Activated CD8-positive, alpha-beta T cell treated with anti-CD3 and anti-CD28 coated beads, Interleukin-2, amount 10 ng/mL, durations not matched to agents 7 days and 5 days (primary cell): ENCODE measurements at places on chromosomes 2 and 18.

DNA sequence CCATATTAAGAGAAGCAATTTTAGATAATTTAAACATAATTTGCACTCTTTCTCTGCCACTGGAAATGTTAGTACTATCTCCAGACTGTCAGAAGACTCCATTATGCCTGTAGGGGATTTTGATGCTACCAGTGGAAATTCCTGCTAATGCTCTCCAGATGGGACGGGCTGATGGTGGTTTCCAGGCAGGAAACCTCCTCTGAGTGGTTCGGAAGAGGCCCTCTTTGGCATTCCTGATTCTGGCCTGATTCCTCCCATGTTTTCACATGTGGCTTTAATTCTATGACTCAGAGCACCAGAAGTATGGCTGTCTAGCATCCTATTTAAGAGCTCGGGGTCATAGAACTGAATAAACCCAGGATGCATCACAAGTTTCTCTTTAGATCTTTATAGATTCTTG lies 70.9 kb upstream of the ST6GAL2 start:
- no peak overlapping the region for H3K27ac ChIP-seq
- no peak overlapping the region for H3K4me3 ChIP-seq
- no peak for DNase-seq
- no peaks in the 10 kb centered on the region for H3K36me3 ChIP-seq
- H3K4me1 ChIP-seq, result no peaks in the 10 kb centered on the region

GRCh38 chr2:219592736-219593135 lies 4.9 kb upstream of the STK11IP start:
- peaks cover 18% of the 10 kb centered on the region for H3K4me1 ChIP-seq
- no peak overlapping the region for H3K4me3 ChIP-seq
- H3K27me3 ChIP-seq, result peaks cover 11% of the 10 kb centered on the region
- DNase-seq, result no peak

DNA sequence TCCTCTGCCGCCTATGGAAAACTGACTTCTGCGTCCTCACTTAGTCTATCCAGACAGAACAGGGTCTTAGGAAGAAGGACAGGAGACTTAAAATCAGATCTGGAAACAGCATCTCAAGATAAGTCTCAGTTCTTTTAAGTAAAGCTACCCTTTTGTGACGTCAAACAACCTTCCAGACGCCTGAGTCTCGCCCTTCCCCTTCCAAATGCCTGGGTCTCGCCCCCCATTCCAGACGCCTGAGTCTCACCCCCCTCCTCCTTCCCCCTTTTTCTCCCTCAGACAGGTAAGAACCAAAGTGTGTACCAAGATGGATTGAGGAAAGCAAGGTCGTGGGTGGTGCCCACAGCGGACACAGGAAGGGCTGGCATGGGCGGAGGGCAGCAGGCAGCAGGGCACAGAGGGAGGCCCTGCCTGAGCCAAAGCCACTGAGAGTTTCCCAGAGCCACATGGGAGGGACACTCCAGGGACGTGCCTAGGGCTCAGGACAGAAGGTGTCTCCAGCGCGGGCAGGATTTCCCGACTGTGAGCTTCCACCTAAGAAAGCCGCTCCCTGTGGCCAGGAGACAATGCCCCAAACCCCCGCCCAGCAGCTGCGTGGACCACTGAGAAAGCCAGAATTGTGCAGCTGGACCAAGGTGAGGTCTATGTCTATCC lies 51.3 kb downstream of the ANKMY1 start:
- DNase-seq, result peak; percentile 12
- no peak overlapping the region for H3K27ac ChIP-seq
- H3K27me3 ChIP-seq, result no peaks in the 10 kb centered on the region

DNA sequence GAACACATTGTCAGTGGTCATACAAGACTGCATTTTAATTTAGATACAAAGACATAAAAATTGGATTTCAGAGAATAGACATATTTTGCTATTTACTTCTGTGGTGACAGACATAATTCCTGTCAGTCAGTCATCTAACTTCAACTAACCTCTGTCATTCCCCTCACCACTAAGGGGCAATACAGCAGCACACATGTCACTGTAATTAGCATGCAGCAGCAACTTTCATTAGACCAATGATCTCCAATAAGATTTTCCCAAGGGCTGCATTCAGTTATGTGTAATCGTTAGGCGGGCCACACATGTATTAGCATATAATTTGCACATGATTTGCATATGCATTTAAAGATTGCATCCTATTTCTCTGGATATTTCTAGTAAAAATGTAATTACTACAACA lies 624.5 kb downstream of the NR4A2 start:
- no peak overlapping the region for H3K27ac ChIP-seq
- DNase-seq, result no peak
- no peaks in the 10 kb centered on the region for H3K4me1 ChIP-seq
- no peak overlapping the region for H3K4me3 ChIP-seq
